GM03348 (cell line): ENCODE measurements at places on chromosomes 6 and 20.

GRCh38 chr6:33929575-33930288, 125.9 kb upstream of the MLN start:
- peak; percentile 31 for DNase-seq

GRCh38 chr6:34140075-34140474, 5.8 kb downstream of the GRM4 start:
- no peak for DNase-seq

GRCh38 chr6:110693296-110693695, 122.0 kb downstream of the CDK19 start:
- no peak for DNase-seq

- DNase-seq: no peak
These were observed 26.7 kb downstream of the RBCK1 start for GRCh38 chr20:434661-435419.

- DNase-seq: no peak
These were observed 250.8 kb upstream of the PRDM1 start for GRCh38 chr6:105835373-105835772.

DNA sequence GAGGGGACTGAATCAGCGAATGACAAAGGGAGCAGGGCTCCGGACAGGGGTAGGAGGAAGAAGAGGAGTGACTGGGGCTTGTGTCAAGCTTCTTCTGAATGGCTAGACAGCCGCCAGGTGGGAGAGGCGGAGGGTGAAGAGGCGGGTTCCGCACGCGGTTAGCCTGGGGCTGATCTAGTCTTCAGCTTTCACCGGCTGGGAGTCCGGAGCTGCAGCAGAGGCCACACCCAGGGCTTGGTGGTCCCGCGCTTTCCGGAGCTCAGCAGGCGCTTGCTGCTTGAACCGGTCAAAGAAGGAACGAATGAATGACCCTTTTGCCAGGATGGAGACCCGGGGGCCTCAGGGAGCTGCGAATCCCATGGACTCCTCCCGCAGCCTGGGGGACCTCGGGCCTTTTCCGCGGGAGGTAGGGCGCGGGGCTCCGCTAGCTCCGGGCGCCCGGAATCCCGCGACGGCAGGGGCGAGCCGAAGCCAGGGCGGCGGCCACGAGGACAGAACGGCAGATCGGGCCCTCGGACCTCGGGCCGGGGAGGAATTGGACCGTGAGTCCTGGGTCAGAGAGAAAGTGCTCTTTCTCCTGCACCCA, at the start of gene C6orf141:
C6orf141 (plus strand) TSS at position 177 of the 586 bp plus-strand sequence; CDS start at position 302, 125 bp downstream.
- DNase-seq: peak; percentile 19

DNA sequence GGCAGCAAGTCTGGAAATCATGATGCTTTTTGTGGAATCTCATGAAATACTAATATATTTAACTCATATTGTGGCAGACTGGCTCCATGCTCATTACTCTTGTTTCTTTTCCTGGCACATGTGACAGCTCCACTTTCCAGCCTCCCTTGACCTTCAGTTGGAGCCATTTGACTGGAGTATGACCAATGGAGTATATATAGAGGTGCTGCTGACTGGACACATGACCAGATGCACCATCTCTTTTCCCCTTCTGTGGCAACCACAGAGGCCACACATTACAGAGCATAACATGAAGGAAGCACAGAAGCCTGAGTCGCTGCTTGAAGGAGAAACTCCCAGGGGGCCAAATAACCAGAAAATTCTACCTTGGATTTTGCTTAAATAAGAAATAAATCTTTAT, 77.4 kb downstream of the MKKS start:
- DNase-seq: no peak

- peak; percentile 86 for DNase-seq
These were observed 6.9 kb upstream of the MANBAL start for GRCh38 chr20:37282556-37282955.

DNA sequence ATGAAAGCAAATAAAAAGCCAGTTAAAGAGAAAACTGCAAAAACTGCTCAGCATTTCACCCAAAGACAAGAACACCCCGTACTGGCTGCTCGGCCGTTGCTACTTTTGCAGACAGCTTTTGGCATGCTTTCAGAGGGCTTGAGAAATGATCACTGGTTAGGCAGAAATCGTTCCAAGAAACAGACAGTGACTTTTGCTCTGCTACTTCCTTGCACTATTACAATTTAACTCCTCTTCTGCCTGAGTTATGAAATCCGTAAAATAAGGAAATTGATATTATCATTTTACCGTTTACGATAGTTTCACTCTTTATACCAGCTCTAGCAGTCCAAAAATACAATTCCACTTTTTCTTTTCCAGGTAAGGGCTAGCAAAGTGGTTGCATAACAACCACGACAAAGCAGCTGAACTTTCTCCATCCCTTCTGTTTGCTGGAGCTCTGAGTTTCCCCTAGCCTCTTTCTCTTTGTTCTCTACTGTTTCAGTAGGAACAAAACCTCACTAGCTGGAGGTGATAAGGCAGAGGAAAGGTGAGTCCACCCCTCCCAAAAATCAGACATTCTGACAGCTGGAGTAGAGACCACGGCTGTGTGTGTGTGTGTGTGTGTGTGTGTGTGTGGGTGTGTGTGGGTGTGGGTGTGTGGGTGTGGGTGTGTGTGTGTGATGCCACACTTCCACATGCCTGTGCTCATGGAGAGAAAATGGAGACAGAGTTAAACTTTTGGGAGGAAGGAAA, 191.8 kb upstream of the RREB1 start:
- peak; percentile 63 for DNase-seq

DNA sequence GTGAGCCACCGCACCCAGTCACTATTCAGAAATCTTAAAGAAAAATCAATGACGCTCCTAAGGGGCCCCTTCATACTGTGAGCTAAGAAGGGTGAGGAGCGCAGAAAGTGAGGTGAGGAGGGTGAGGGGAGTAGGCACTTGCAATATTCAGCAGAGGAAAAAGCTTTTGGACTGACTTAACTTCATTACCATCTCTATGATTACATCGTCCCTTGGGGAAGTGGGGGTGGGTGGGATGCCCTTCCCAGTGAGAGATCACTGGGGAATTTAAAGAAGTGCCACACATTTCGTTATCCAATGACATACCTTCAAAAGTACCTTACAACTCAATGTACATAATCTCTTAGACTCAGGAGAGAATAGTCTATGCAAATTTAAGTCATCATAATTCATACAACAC, 46.5 kb downstream of the SMLR1 start:
- DNase-seq: no peak
